Activated T-cell treated with anti-CD3 and anti-CD28 coated beads for 1 hour (primary cell): ENCODE measurements at places on chromosomes 3 and 15.

- DNase-seq = no peak
Observed at GRCh38 chr3:94996743-94997142, 933.9 kb downstream of the NSUN3 start.

DNA sequence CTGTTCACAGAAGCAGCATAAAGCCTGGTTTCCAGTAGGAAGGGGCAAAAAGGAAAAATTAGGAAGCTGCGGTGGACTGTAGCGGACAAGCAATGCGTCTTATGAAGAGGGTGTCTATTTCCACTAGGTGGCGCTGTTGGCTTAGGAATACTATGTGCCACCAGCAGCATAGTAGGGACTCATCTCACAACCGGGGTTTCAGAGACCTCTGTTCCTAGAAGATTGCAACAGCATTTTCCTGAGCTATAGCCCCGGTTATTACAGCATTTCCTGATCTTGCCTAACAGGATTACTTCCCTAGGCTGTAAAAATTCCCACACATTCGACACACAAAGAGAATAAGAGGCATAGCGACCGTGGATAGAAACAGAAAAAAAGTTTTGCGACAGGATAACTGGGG, 683.0 kb downstream of the TBL1XR1 start:
- no peak for DNase-seq

DNA sequence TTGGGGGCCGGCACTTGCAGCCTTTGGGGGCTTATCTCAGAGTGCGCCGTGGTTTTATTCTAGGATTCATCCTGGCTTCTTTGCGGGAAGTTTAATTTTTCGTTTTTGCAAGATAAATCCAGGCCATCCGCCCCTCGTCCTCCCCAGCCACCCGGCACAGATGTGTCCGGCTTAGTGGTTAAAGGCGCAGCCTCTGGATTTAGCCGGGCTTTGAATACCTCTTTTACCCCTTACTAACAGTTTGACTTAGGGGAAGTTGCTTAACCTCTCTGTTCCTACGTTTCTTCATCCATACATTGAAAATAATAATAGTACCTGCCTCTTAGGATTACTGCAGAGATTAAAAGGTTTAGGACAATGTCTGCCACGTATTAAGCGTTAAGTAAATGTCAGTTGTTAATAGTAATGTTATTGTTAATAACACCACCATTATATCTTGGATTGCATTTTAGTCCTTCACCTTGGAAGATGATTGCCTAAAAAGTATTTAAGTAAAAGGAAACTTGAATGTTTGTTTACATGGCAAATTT, 714 bp downstream of the ECT2 start:
- DNase-seq = peak; percentile 7

DNA sequence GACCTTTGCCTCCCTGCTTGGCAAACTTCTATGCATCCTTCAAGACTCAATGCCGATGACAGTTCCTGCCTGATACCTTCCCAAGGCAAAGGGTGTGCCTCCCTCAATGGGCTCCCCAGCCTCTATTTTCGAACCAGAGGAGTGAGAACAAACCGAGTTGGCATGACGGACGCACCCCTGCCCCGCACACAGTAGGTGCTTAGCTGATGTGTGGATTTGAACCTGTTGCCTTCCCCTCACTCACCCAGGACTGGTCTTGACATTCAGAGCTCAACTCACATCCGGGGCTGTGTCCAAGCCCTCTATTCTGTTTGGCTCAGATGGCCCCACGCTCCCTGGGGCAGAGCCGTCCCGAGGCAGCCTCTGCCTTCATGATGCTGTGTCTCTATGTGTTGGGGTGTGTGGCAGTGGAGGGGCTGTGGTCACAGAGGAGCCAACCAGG, 52.2 kb upstream of the SLC6A11 start:
- no peak for DNase-seq

DNA sequence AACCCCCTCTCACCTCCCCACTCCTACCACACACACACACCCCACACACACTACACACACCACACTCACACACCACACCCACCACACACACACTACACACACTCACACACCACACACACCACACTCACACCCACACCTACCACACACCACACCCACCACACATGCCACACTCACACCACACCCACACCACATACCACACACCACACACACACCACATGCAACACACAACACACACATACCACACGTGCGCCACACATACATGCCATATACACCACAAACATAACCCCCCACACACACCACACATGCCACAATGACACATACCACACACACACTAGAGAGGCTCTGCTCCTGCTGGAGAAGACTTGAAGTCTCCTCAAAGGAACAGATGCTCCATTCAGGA, 5.9 kb upstream of the ITPKA start:
- no peak for DNase-seq

DNA sequence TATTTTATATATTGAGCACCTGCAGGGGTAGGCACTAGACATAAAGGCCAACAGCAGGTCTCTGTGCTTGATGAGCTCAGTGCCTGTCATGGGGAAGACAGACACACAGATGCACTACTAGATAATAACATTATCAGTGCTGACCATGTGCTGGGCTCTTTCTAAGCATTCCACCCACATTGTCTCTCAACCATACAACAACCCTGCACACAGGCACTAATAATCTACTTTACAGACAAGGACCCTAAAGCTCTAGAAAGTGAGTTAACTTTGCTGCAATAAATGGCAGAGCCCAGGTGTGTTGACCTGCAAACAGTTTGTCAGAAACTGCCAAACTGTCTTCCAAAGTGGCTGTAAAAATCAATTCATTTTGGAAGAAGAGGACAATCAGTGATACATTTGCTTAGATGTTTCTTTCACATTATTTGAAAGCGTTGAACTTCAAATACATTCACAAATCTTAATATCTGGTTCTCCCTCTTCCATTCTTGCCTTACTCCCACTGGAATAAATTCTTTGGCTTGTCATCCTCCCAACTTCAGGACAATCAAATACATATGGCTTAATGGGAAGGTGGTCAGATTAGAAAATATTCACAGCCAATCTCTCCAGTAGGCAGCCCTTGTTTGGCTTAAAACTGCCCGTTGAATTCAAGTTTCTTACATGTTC, 11.0 kb upstream of the PP2D1 start:
- no peak for DNase-seq

DNA sequence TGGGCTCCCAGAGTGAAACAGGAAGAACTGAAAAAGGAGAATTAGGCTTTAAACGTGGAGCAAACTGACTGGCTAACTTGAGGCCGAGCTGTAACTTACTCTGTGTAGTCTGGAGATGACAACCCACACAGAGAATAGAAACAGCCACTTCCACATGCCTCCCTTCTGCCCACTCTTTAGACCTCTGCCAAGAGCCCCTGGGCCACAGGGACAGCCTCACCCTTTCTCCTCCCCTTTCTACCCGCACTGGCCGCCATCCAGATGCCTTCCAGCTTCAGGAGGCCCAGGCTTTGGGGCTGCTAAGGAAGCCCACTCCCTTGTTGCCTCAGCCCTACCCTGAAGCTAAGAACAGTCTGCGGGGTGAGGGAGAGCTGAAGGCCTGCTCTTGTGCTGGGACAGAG, 6.8 kb downstream of the ARHGAP31 start:
- no peak for DNase-seq

DNA sequence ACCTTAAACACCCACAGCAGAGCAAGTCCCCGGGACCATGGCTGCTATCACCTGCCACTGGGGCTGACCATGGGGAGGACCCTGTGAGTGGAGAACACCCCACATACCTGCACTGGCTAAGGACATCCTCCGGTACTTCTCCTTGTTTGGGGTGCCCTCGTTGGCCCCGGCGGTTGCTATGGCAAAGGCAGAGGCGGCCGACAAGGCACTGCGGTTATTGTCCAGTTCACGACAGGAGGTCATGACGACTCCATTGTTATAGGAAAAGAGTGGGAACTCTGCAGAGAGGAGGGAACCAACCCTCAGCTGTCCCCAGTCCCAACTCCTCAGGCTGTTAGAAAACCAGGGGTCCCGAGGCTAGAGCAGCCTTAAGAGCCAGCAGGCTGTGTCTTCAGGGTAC, 54.8 kb upstream of the CTSH start:
- no peak for DNase-seq

DNA sequence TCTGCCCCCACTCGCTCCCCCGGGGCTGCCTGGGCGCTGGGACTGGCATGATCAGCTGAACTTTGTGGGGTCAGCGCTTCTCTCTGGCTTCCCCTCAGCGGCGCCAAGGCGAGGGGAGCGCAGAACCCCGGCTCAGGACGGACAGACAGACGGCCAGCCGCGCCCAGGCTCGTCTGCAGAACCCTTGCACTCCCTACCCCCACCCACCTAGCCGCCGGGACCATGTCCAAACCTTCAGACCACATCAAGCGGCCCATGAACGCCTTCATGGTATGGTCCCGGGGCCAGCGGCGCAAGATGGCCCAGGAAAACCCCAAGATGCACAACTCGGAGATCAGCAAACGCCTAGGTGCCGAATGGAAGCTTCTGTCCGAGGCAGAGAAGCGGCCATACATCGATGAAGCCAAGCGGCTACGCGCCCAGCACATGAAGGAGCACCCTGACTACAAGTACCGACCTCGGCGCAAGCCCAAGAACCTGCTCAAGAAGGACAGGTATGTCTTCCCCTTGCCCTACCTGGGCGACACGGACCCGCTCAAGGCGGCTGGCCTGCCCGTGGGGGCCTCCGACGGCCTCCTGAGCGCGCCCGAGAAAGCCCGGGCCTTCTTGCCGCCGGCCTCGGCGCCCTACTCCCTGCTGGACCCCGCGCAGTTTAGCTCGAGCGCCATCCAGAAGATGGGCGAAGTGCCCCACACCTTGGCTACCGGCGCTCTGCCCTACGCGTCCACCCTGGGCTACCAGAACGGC, 621 bp downstream of the SOX14 start:
- DNase-seq = no peak

DNA sequence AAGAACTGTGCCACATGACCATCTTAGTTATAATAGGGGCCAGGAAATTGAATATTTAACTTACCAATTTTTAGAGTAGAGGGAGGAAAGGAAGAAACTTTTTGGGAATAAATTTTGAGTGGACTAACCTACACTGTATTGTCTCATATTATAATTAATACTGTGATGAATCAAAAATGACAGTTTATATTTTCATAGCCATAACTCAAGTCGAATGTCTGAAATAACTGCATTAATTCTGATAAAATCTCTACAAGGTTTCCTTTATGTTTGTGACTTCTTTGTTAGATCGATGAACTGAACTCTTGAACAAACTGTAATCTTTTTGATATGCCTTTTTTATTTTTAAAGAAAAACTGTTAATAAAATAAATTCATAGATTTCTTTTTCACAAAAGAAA, 132.8 kb upstream of the DPH6 start:
- DNase-seq = no peak

DNA sequence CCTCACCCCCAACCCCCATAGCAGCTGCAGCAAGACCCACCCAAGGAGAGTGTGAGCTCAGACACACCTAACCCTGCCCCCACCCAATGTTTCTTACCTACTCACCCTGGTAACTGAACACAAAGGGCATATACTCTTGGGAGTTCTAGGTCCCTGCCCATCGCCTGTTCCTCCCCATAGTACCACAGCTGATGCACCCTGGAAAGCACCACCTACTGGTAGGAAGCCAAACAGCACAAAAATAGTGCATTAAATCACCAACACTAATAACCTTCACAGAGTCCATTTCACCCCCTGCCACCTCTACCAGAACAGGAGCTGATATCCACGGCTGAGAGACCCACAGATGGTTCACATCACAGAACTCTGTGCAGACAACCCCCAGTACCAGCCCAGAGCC, 245.2 kb downstream of the EFHB start:
- DNase-seq = no peak

DNA sequence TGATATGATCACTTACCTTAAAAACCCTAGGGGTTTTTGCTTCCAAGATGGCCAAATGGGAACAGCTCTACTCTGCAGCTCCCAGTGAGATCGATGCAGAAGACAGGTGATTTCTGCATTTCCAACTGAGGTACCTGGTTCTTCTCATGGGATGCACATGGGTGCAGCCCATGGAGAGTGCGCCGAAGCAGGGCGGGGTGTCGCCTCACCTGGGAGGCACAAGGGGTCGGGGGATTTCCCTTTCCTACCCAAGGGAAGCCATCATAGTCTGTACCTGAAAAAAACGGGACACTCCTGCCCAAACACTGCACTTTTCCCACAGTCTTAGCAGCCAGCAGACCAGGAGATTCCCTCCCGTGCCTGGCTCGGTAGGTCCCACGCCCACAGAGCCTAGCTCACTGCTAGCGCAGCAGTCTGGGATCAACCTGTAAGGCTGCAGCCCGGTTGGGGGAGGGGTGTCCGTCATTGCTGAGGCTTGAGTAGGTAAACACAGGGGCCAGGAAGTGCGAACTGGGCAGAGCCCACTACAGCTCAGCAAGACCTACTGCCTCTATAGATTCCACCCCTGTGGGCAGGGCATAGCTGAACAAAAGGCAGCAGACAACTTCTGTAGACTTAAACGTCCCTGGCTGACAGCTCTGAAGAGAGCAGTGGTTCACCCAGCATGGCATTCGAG, 78.6 kb downstream of the CTNNB1 start:
- no peak for DNase-seq

GRCh38 chr15:61062268-61062861, 166.7 kb downstream of the RORA start:
- DNase-seq = no peak

GRCh38 chr15:70101459-70102113, 3.9 kb upstream of the TLE3 start:
- DNase-seq = no peak

GRCh38 chr3:54960701-54961100, 32.8 kb upstream of the LRTM1 start:
- DNase-seq = no peak

DNA sequence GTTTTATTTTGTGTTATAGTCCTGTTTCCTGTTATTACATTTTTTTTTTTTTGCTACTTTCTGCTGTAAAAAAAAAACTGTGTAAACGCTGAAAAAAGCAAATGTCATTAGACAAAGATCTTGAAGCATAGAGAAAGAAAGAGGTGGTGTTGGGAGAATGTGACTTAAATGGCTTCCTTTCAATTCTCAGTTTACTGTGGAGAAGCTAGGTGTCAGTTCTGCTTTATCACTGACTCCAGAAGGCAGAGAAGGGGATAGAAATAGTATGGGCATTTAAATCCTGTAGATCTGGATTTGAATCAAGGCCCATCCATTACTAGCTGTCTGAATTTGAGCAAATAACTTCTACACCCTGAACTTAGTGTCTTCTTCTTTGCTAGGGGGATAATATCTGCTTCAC, 23.0 kb downstream of the PPM1L start:
- no peak for DNase-seq

DNA sequence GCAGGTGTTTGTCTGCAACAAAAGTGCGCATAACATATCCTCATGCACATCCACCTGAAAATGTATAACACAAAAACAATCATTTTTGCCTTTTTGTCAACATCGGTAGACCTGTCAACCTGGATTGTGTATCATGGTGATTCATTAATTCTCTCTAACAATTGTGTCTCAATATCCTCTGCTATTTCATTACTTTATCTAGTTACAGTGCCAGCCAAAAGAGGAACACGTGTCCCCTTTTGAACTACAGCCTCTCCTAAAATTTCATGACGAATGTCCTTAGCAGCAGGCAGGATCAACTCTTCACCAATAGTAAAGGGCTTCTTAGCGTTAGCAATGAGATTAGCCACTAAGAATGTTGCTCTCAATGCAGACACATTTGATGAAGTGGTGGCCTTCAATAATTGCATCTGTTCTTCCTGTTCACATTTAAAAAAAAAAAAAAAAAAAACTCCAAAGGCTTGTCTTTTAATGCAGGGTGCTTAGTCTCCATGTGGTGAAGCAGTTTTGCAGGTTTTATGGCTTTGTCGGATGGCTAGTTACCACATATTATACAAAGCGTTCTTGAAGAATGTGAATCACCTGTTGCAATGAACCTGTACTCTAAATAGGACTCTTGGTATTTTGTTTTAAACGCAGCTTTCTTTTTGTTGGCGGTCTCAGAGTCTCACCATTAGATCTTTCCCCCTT, 45.7 kb upstream of the MCTP2 start:
- no peak for DNase-seq
